Lower leg skin (tissue), 4 donors: ENCODE measurements at places on chromosomes 1 and 21.

GRCh38 chr1:110337704-110338308 is 1.4 kb upstream of the RBM15 start:
- peak; percentile 28 for DNase-seq

DNA sequence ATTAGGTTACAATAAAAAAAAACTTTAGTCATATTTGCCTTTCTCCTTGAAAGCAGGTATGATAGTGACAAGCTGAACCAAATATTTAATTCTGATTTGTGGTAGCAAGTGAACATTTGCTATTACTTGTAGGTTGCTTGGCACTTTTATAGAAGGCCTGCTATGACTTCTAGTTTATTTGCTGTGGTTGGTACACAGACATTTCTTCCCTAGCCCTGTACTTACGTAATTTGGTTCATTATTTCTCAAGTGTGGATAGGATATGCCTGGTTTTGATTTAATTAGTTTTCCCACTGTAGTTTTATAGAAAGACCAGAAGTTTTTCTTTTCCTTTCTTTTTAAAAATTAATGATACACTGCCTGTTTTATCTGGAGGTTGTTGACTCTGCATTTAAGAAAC is 55.9 kb downstream of the PPP2R5A start:
- no peak for DNase-seq

DNA sequence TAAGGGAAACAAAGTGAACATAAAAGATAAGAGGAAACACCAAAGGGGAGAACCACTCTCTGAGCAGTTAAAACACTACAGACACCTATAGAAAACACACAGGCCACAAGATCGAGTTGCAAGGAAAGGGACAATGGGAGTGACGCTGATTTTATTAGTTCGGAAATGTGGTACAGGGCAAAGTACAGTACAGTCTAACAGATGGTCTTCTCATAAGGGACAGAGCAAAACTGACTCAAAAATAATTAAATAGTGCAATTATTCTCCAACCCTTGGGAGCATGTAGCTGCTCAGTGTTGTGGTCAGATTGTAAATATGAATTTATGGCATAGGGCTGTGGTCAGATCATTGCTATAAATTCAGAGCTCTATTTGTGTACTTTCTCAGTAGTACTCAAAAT is 352.0 kb downstream of the USH2A start:
- DNase-seq, result no peak

GRCh38 chr1:95496307-95496706 is 262.3 kb downstream of the RWDD3 start:
- no peak for DNase-seq

- DNase-seq, result no peak
Measured at GRCh38 chr21:44758141-44758561, 43.5 kb downstream of the UBE2G2 start.

DNA sequence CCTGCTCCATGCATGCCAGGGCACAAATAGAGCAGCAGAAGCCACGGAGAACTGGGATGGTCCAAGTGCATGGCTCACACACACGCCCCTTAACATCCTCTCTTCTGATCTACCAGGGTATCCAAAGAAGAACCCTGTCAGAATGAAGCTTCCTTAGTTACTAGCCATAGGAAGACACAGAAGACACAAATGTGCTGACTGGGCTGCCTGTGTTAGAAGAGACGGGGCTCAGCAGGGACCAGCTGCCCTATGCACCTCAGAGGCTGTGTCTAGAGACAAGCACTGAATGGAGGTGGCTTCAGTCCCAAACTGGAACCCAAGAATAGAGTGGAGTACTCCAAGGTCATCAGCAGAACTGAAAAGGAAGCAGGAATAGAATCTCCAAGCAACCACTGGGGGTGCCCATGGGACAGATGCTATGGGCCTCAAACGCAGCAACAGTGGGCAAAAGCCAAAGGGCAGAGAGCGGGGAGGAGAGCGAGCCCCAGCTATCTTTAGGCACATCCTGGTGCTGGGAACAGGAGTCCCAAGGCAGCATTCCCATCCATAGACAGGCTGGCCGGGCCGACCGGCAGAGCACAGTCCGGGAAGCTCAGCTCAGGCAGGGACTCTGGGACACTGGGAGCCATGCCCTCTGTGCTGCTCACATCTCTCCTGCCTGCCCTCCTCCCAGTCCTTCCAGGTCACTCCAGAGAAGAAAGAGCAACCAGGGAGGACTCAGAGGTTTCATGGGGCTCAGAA is 9.5 kb downstream of the SLC6A9 start:
- DNase-seq, result no peak

GRCh38 chr21:36388835-36389234 is 3.6 kb downstream of the CHAF1B start:
- DNase-seq, result no peak
